Left renal pelvis (tissue), 4 donors: ENCODE measurements at places on chromosomes 11 and 22. TPM values are rescaled to one million over a fixed set of nuclear protein-coding genes. Genes with fewer than 3 reads are reported as not detected.

- DNase-seq: no peak
Measured at GRCh38 chr11:9142732-9143131, 51.3 kb upstream of the SCUBE2 start.

DNA sequence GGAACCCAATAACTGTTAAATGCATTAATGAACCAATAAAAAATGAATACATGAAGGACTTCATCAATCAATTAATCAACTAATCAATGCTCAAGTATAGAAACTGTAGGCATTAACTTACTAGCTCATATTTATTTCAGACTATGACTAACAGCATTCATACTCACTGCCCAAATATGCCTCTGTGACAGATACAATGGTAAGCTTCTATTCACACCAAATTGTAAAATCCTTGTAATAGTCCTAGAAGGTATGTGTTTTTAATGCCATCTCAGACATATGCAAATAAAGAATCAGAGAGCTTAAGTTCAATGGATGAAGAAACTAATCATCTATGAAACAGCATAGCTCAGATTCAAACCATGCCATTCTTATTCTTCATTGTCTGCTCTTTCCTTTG lies 1253.6 kb upstream of the TENM4 start:
- DNase-seq: no peak

- DNase-seq: no peak
Measured at GRCh38 chr11:19552161-19552560, 160.5 kb upstream of the NAV2 start.

Gene PGA5
- 0.43 TPM for polyA plus RNA-seq

DNA sequence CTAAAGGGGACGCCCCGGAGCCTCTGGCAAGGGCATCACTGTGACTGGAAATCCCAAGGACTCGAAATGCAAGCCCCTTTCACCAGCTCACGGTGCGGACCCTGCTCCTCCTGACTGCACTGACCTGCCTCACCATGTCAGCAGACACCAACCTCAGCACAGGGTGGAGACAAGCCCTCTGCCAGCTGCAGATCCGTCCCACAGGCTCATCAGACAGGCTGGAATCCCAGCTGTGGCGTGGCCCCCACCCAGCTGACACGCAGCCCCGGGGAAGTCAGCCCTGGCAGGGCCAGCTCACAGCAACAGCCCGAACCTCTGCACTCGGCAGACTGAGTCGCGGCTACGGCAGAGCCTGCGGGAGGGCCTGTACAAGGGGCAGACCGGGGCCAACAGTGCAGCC lies 36.8 kb downstream of the BRD1 start:
- no peak for DNase-seq

- no peak for DNase-seq
Measured at GRCh38 chr11:120556797-120557196, 45.2 kb downstream of the GRIK4 start.

DNA sequence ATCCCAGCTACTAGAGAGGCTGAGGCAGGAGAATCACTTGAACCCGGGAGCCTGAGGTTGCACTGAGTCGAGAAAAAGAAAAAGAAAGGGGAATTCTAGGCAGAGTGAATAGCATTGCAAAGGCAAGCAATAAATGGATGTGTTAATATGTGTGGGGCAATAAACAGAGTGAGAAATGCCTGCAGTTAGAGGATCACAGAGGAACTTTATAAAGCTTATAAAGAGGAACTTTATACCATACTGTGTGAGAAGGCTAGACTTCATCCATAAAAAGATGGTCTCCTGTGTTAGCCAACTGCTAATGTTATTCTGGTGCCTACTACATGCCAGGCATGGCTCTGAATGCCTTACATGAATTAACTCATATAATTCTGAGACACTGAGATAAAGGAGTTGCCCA lies 841 bp downstream of the B3GNT6 start:
- no peak for DNase-seq

GRCh38 chr22:43884600-43885318 lies 7.1 kb downstream of the PNPLA5 start:
- DNase-seq: no peak

DNA sequence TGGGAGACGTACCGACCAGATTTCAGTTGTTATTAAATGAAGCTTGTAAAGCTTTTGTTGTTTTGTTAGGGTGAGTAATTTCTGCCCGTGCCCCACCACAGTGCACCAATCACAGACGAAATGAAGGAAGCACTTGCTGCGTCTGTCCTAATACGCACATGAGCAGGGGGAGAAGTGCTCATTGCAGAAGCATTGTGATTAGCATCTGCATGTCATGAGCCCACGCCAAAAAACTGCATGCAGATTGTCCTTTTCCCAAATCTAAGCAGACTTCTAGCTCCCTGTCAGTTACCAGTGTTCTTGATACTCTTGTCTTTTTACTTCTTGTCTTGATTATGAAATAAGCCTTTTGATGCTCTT lies 15.5 kb downstream of the RBX1 start:
- no peak for DNase-seq

GRCh38 chr11:66719111-66719872 lies 9.7 kb downstream of the SPTBN2 start:
- DNase-seq: no peak

DNA sequence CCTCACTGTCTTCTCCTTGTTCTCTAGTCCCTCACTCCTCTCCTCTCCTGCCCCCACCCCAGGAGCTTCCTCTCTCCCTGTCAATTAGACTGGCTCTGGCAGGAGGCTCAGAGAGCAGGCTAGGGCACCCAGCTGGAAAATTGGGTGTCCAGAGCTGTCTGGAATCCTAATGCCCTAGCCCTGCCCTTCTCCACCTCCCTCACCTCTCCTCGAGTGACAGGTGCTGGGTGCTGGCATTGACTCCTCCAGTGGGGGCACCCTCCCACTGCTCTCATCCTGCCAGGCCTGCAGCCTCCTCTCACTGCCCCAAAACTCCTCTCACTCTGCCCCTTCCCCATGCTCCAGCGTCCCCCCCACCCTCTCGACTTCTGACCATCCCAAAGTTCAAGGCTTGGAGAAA lies 68.9 kb downstream of the CYTH4 start:
- no peak for DNase-seq

Gene BARX2
- 0.73 TPM for polyA plus RNA-seq

DNA sequence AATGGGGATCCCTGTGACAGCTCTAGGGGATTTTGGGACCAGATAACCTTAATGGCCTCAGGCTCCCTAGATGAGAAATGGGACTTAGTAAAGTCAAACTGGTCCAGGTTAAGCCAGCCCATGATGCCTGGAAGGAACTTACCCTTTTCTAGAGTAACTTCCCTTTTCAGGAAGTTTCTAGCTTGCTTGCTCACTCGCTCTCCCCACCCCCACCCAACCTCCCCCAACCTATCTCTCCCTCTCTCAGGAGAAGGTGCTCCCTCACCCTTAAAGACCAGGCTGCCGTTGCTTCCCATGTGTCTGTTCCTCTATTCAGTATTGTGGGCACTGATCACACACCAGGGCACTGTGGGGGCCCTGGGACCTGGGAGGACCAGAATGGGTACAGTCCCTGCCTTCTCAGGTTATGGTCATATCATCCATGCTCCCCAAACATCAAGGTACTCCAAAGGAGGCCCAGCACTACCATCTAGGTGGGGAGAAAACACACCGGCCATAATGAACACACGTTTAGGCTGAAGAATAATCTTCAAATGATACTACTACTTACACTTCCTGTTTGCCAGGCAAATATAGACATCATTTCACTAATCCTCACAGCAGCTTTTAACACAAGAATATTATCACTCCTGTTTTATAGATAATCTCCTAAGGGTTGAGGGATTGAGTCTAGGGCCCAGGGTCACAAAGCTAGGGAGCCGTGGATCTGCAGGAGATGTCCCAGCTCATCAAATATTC lies 18.2 kb downstream of the KCNQ1OT1 start:
- DNase-seq: no peak

GRCh38 chr11:76156971-76157427 lies 49.3 kb downstream of the WNT11 start:
- DNase-seq: no peak

Gene INTS4
- polyA plus RNA-seq: 42.0 TPM

DNA sequence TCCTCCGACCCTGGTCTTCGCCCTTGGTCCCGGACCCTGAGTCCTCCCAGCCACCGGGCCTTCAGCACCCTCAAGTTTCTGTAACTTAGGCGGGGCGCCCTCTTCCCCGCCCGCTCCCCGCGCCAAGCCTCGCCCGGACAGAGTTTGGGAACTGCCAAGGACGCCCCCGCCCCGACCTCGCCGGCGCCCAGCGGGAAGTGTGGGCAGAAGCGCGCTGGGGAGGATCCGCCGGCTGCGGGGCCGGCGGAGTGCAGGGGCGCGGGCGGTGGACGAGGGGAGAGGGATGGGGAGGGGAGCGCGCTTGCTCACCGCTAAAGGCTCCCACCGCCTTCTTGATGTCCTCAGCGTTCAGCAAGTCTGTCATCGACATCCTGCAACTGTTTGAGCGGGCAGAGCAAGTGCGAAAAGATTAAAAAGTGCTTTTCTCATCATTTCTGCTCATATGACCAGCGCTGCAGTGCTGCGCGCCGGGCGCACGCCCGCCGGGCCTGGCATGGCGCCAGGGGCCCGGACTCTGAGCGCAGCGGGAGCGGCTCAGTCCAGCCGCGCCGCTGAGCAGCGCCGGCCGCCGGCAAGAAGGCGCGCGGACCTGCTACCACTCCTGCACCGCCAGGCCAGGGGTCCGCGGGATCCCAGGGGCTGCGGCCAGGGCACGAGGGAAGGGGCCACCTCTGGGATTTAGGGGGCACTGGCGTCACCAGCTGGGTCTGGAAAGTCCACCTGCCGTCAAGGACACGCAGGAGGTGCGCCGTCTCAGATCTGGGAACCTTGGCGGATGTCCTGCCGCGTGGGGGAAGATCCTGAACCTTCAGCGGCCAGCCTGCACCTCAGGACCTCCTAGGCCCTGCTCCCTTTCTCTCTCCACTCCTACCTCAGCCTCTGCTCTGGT lies at the start of gene PVALB:
Gene PVALB, minus strand, starts transcription at position 400 of the 889 bp plus-strand sequence. Its CDS starts 30 bp downstream, at position 370.
- peak; percentile 59 for DNase-seq

DNA sequence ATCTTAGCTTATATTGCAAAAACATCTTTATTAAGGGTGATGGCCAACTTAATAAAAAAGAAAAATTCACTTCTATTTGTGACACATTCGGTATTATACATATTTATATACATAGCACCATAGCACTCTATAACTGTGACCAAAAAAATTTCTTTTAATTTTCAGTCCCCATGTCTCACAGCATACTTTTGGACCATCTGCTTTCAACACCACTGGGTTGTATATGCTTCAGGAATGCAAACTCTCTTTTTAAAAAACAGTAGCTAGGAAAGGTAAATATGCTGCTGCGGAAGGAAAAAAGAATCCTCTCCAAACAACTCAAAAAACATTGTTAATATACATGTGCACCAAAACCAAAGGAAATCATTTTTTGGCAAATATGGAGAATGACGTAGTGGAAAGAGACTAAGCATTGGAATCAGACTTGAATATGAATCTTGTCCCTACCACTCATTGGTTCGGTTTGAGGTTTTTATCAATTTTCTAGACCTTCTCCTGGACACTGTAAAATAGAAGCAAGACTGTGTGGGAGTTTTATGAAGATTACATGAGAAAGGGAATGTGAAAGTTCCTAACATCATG lies 227.9 kb downstream of the BLID start:
- no peak for DNase-seq

DNA sequence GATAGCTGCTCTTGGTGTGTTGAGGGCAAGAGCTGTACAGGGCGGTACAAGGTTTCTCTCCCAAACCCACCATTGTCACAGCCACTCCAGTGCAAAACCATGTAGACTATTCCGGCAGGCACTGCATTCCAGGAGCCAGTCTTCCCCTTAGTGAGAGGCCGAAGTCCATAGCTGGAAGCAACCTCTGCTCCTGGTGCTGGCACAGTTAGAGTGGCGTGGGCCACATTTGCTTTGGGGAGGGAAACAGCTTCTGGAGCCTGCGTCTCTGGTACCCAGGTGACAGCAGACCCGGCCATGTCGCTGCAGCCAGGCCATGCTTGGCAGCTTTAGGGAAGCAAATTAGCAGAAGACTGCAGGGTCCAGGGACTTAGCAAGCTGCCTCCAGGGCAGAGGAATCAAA lies 788.0 kb downstream of the BRD1 start:
- no peak for DNase-seq

DNA sequence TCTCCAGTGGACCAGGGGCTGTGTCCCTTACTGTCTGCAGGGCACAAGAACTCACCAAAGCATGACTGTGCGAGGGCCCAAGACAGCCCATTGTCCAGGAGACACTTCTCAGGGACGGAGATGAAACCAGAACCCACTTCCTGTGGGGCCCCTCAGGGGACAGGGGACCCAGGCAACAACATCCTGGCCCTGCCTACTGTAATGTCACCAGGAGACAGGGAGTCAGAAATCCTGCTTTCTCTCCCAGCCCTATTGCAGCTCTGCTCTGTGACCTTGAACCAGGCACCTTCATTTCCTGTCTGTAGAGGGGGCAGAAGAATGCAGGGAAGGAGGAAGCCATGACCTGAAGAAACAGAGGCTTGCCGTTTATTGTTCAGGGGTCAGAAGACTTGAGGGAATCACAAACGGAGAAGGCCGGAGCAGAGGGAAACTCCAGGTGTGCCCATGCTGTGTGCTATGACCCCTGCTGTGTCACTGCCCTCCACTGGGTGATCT lies 98.0 kb downstream of the NAT10 start:
- no peak for DNase-seq

GRCh38 chr22:20244691-20245576 lies 23.2 kb downstream of the RTN4R start:
- DNase-seq: no peak

DNA sequence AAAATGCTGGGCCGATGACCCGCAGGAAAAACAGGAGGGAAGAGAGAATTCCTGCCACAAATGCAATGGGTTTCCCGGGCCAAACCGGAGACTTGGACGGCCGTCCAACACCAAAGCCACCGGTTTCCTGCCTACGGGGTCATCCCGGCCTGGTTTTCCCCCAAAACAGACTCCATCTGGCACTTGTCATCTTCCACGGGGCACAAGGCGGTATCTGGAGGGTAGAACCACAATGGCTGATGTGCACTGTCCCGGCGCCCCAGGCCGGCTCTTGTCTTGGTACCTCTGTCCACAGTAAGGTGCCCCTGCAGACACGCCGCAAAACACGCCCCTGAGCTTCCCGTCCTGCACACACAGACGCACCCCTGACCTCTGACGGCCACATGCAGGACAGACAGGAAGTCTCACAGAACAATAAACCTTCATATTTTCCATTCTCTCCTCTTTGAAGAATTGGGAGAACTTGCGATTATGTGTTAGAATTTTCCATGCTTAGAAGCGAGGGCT lies 20.1 kb downstream of the CELSR1 start:
- no peak for DNase-seq

Gene OR2D2
- polyA plus RNA-seq: not detected

- no peak for DNase-seq
Measured at GRCh38 chr11:73652046-73652730, 5.8 kb downstream of the PLEKHB1 start.

Gene SMC1B
- 0.18 TPM for polyA plus RNA-seq

DNA sequence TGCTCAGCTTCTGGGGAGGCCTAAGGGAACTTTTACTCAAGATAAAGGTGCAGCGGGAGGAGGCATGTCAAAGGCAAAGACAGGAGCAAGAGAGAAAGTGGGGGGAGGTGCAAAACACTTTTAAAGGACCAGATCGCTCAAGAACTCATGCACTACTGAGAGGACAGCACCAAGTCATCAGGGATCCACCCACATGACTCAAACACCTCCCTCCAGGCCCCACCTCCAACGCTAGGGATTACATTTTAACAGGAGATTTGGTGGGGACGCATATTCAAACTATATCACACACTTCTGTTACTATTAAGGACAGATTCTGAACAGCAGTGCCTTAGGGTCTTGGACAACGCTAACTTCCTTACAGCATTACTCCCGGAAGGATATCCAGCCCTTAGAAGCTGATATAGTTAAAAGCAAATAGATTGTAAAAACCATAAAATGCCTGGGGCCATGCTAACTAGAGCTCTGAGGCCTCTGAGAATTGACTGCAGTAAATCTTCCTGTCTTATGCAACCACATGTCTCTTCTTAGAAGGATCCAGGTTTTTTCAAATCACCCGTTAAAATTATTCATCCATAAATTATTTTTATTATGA lies 16.7 kb upstream of the ZC3H12C start:
- DNase-seq: no peak
